ENCODE measurements at places on chromosomes 6 and 20.

DNA sequence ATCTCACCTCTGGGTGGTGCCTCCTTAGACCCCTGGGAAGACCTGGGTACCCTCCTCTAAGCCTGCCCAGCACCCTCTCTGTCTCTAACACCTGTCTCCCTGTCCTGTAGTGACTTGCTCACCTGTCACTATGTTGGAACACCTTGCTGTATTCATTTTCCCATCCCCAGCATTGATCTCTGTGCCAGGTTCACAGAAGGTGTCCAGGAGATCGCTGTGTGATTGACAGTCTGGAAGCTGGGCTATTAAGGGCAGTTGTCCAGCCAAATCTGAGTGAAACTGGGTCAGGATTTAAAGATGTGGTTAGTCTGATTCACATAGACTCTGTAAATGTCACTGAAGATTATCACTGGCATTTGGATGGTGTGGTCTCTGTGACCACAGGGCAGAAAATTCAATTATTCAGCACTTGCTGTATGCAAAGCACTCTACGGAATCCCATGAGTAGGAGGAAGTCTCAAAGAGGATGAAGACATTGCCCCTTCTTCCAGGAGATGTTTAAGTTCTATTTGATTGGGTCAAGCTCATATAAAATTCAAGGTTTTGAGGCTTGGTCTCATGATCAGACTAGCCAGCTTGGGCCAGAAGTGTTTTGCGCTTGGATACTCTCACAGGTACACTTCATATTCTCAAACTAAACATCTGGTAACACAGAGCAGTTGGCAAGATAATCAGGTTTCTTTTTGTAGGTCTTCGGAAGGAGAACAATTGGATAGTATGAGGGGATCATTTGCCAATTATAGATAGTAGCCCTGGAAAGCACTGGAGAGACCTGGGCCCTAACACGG is 57.8 kb upstream of the TAGAP start:
- DNase-seq = peak; percentile 9

- no peak for DNase-seq
Observed at GRCh38 chr6:10584607-10585006, 63.5 kb downstream of the GCNT2 start.

DNA sequence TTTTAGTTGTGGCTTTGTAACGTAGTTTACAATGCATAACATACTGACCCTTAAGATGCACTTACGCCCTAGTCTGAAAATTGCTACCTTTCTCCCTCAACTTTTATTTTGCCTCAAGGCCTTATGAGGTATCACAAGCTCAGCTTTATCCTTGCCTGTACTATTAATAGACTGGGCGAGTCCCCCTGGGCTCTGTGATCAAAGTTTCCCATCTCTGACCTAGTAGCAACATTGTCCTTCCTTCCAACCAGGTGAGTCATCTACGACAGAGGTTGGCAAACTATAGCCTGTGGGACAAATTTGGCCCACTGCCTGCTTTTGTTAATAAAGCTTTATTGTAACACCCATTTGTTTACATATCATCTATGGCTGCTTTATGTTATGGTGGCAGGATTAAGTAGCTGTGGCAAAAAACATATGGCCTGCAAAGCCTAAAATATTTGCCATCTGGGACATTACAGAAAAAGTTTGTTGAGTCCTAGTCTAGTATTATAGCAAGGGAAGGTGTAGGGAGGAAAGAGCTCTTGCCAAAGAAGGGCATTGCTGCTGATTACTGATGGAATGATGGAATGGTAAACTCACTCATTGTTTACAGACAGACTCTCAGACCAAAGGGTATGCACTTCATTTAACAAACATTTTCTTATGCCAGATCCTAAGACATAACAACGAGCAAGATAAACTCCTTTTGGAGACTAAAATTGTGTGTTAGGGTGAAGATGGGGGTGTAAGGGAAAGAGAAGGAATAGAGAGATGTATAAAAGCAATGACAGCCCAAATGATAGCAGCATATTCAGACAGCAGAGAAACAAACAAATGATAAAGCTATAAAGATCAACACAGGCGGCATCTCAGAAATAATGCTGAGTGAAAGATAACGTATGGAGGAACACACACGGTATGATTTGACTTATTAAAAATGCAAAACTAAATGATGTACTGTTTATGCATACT is 74.2 kb downstream of the SLC22A23 start:
- no peak for DNase-seq

- DNase-seq = no peak
Observed at GRCh38 chr6:54935739-54936138, 89.2 kb downstream of the FAM83B start.

- no peak for DNase-seq
Observed at GRCh38 chr20:23019403-23019802, 15.7 kb upstream of the SSTR4 start.

- DNase-seq = no peak
Observed at GRCh38 chr6:13698715-13699114, 12.9 kb downstream of the RANBP9 start.

GRCh38 chr6:116922853-116923548 is 46.0 kb downstream of the RFX6 start:
- no peak for DNase-seq
